ENCODE measurements at places on chromosomes 5 and 9.

DNA sequence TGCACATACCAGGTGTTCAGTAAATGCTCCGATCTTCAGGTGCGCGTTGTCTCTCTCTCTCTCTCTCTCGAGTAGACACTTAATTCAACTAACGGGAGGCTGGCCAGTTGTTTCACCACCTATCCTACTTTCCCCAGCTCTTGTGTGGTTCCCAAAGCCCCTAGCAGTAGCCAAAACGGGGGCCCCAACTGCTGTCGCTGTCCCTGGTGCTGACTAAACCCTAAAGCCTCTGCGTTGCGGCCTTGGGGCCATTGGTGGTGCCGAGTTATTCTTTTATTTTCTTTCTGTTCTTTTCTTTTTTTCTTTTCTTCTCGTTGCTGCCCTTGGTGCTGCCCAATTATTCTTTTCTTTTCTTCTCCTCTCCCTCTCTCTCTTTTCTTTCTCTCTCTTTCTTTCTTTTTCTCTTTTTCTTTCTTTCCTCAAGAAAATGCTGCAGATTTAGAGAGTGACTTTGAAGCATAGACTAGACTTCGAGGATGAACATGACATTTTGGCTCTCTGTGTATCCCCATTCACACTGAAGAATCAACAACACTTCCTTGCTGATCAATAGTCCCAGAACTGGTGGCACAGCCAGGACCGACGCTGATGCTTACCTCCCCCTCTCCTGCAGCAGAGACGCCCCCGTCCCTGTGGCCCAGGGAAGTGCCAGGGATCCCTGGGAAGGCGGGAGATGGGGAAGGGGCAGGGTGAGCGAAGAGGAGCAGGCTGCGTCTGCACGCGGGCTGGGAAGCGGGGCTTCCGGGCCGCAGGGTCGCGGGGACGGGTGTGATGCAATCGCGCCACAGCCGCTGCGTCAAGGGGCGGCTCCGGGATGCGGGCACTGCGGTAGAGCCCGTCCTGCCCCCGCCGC lies at the start of gene FBLL1:
FBLL1 (plus strand) TSS at position 785 of the 853 bp plus-strand sequence. CDS start 200 bp downstream, outside the sequence.
- DNase-seq = peak; percentile 17

- DNase-seq = no peak
Measured at GRCh38 chr5:159181152-159181551, 28.2 kb downstream of the RNF145 start.

GRCh38 chr9:10613419-10613818 lies 617 bp upstream of the PTPRD start:
- peak; percentile 33 for DNase-seq

DNA sequence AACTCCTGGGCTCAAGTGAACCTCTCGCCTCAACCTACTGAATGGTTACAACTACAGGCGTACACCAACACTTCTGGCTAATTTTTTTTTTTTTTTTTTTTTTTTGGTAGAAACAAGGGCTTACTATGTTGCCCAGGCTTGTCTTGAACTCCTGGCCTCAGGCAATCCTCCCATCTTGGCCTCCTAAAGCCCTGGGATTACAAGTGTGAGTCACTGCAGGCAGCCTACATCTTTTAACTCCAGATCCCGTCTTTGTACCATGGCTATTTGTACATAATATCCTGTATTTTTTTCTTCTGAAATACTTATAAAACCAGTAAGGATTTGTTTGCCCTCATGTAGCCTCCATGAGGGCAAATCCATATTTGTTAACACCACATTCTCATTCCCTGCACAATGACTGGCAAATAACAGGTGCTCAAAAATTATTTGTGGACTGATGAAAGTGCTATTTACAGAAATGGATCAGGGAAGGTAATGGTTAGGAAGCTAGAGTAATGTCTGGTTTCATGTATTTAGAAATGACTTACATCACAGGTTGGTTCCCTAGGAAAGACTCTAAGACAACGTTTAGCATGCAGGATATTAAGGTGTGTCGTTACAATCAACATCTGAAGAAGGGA lies 51.9 kb upstream of the POU5F2 start:
- no peak for DNase-seq

GRCh38 chr9:123218831-123219230 lies 49.6 kb downstream of the STRBP start:
- no peak for DNase-seq

GRCh38 chr5:27465140-27465539 lies 426.8 kb upstream of the CDH9 start:
- DNase-seq = no peak

- DNase-seq = peak; percentile 36
Measured at GRCh38 chr5:111463311-111463710, 49.0 kb downstream of the STARD4 start.

DNA sequence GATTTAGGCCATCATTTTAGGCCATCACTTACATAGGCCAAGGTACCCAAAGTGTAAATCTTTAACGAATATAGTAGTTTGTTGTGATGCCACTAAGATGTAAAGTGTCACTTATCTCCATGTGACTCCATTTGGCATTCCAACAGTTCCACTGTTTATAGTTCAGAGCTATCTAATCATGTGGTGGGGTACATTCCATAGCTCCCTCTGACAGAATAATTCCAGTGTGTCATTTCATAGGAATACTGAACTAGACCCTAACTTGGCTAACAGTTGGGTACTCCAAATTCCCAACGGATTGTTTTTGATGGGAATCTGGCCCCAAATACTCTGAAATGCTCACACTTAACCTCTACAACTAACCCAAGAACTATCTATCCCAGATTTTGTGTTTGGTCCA lies 76.7 kb upstream of the FST start:
- no peak for DNase-seq

- no peak for DNase-seq
Measured at GRCh38 chr9:99015890-99016289, 72.2 kb downstream of the COL15A1 start.

DNA sequence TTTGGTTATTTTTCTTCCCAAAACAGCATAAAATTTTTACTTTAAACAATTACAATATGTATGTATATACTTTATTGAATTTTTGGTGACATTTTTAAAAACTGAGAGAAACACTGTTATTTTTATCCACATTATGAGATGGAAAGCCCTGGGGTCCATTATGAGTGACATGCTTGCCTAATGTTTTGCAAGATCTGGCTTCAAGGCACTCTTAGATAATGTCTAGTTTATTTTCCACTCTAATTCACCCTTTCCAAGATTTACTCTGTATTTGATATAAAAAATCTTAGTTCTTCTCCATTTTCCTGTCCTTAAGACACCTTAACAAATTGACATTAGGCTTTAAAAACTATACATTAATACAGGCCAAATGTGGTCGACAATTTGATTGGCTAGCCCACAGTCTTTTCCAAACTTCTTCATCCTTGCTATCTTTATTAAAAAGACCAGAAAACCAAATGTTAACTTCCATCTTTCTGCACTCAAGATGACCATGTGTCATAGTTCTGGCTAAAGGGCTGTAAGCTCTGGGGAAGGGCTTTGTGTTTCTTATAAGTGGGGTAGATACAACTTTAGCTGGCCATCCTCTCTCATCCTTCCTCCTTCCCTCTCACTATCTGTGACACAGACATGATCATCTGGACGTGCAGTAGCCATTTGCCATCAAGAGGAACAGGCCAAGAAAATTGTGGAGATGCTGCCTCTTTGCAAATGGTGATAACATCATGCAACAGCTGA lies 561.1 kb downstream of the PDE4D start:
- no peak for DNase-seq

GRCh38 chr9:112104901-112105300 lies 70.2 kb downstream of the SUSD1 start:
- no peak for DNase-seq

DNA sequence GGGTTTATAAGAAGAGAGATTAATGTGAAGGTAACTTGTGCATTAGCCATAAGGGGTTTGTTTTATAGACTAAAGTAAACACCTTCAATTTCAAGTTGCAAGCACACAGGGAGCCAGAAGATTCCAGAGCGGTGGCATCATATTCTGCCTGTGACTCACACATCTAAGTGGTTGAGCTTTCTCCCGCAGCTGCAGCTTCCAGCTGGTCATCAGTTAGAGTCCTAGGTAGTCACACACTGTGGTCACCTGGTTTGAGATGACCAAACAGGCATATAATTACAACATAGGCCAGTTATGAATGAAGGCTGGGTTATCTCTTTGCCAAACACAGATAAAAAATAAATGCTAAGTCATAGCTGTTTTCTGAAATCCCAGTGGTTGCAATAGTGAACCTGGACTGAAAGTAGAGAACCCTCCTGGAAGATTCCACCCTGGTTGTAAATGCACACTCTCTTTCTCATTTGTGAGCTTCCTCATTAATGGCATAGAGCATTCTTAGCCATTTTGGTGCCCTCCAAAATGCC lies 171.3 kb downstream of the GDNF start:
- no peak for DNase-seq

DNA sequence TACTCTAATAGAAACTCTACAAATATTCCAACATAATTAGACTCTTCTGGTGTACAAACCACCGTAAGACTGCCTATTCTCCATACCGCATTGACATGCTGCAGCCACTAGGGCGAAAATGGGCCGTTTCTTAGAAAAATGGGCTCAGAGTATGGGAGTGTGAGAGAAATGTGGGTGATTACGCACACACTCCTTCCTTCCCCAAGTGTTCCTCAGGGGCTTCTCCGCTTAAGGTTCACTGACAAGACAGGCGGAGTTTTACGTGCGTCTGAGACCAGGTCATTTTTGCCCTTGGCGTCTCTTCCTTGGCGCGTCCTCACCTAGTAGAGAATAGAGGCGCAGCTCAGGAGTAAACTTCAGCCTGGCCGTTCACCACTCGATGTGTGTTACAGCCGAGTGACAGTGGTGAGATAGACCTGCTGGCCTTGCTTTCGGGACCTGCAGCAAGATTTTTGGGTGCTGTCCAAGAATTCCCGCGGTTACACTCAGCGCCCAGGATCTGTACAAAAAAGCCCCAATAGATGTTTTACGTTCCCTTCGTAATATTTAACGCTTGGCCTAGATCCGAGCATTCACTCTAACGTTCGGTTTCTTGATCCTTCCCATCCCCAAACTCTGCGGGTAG lies 1.8 kb upstream of the NTRK2 start:
- DNase-seq = peak; percentile 46

GRCh38 chr5:41519801-41520200 lies 9.4 kb upstream of the PLCXD3 start:
- DNase-seq = peak; percentile 48

GRCh38 chr9:111804636-111805035 lies 9.9 kb upstream of the SHOC1 start:
- no peak for DNase-seq

Measured in NCI-H748 treated with DMSO at 0.1 percent for 48 hours (cell line).